ENCODE measurements at places on chromosomes 5 and 9.

GRCh38 chr9:101311758-101312420 is 72.9 kb downstream of the BAAT start:
- peak; percentile 18 for DNase-seq

- no peak for DNase-seq
These were observed 687.4 kb downstream of the PRR16 start for GRCh38 chr5:121151534-121151933.

DNA sequence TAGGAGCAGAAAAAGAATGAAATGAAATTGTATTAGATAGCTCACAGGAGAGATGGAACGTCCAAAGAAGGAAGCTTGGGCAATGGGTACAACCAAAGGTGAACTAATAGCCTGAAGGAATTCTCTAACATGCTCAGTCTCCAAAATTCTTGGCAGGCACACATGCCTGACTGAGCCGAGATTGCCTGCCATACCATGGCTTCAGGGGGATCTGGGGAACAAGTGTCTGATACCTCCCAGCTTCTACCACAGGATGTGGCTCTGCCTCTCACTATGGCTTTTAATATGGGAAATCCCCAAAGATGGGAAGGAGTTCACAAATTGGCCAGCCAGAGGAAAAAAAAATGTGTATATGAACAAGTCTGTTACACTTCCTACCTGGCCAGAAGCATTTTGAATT is 3.6 kb upstream of the PALM2AKAP2 start:
- DNase-seq = no peak

DNA sequence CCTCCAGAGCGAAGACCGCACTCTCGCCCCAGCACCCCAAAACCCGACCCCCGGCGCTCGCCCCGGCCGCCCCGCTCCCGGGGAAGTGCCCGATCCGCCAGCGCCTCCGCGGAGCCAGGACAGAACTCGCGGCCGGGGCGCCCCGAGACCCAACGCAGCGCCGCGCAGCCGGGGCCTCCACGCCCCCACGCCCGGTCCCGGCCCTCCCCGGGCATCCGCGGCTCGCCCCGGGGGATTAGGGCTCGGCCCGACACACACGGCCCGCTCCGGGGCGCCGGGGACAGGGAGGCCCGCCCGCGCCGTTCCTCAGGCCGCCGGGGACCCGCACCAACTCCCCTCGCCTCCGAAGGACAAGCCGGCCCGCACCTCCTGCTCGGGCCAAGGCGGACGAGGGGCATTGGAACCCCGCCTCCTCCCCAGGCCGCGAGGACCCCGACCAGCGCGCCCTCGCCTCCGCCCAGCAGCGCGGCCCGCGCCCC is 544 bp downstream of the FNBP1 start:
- DNase-seq = peak; percentile 37

DNA sequence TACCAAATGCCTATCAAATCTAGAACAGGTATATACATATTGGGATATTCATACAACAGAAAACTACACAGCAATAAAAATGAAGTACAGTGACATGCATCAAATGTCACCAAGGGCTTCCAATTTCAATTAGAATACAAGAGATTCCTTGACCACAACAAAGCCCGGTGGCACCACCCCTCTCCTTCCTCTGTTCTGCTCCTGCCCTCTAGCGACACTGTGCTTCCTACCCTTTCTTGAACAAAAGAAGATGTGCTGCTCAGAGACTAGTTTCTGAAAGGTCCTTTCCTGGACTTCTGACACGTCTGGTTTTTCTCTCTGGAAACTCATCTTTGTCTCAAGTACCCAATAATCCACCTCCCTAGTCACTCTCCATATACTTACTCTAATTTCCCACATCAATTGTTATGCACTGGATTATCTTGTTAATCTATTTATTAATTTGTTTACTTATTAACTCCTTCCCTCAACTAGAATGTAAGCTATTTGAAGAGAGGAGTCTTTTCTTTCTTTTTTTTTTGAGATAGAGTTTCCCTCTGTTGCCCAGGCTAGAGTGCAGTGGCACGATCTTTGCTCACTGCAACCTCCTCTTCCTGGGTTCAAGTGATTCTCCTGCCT is 70.4 kb upstream of the CTSV start:
- DNase-seq = peak; percentile 48

DNA sequence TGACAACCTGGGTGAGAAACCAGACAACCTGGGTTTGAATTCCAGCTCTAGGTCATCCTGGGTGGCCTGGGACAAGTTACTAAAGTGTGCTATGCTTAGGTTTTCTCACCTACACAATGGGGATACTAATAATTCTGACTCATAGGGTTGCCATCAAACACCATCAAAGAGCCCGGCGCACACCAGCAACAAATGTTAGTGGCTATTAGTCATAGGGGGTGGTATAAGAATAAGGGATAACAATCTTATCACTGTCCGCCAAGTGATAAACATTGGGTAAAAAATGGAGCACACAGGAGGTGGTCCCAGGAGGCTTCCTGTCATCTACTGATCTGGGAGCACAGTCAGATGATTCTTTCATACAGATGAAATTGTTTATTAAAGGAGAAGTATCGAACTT is 61.4 kb upstream of the AFAP1L1 start:
- no peak for DNase-seq

DNA sequence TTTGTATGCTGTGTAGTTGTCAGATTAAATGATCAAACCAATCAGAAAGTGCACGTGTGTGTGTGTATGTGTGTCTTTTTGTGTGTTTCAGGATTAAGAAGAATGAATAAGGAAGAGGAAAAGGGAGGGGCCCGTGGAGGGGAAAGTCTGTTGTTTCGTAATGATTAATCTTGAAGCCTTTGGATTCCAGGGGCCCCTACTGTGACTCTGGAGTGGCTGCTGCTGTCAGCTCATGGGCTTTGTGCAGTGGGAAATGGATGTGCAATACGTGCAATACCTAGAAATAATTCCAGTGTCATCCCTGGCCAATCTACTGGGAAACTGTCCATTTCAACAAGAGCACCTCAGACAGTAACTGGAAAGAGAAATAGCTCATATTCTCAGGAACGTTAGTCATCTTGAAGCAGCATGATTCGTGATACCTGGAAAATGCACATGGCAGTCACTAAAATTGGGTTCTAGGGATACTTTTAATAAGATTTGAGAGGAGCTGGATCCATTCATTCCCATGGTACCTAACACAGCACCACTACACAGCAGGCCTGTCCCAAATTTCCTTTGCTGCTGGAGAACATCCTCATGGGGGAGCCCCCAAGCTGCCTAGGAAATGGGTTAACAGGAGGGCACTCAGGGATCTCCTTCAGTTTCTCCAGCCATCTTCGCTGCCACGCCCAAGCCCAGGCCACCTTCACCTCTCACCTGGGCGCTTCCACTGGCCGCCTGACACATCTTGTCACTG is 186.3 kb downstream of the NR3C1 start:
- no peak for DNase-seq

DNA sequence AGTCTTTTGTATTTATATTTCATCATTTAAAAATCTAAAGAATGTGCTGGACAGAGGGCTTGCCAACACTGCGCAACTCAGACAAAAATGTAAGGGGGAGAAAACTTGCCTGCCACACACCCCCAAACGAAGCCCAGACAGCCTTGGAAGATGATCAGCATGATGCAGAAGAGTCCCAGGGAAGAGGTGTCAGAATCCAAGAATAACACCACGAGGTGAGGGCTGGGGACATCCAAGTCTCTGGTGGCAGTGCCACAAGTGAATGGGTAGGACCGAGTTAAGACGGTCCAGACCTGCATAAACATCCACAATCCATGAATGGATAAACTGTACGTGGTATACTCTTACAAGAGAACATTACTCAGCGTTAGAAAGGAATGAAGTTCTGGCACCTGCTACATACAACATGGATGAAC is 10.4 kb downstream of the EPB41L4B start:
- DNase-seq = no peak

GRCh38 chr9:125579030-125579932 is 127.7 kb downstream of the MAPKAP1 start:
- DNase-seq = no peak

DNA sequence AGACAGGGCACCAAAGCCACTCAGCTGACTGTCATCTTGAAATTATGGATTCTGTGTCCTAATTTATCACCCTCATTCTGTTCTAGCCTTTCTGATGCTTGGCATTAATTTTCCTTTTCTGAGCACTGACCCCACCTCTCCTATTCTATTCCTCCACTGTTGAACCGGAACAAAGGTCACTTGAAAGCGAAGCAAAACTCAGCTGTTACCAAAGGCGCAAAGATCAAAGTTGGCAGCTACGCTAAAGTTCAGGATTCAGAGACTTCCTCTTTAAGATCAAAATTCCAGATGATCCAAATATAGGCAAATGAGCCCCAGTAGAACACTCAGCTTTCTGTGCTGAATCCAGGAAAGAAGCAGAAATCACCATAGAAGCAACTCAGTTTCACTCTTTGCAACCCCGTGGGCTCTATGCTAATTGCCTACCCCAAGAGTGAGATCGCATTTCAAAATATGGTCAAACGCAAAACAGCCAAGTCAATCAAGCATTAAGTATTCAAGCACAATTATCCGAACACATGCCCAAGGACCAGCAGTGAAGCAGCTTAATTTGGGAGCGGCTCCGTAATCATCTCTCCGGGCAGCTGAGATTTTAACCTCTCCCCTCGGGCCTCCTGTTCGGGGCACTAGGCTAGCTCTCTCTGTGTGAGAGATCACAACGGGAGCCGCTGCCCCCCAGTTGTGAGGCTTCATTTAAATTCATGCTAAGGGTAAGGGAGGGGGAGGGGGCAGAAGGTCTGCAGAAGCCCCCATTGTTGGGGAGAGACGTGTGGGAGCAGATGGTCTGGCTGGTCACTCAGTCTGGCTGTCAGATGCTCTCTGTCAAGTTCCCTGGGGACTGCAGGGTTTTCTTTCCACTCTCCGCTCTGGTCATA is 288.6 kb downstream of the ELAVL2 start:
- DNase-seq = no peak

GRCh38 chr5:39194466-39195136 is 24.8 kb downstream of the FYB1 start:
- no peak for DNase-seq

- no peak for DNase-seq
These were observed 519 bp downstream of the ZER1 start for GRCh38 chr9:128771094-128771721.

DNA sequence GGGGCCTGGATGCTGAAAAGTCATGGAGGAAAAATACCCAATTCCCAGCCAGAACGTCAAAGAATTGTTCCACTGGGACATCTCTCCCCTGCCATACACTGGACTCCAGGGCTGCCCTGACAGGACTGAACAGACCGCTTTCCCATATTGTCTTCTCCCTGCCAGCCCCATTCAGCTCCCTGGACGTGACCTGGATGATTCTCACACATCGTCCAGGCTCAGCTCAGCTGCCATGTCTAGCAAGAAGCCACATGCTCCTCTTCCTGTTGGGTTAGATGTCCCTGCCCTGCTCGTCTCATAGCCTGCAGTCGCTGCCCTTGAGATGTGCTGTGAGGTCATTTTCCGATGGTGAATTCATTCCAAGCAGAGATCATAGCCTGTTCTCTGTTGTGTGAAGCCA is 37.4 kb downstream of the FOXI1 start:
- no peak for DNase-seq

Data from stimulated activated CD4-positive, alpha-beta T cell treated with anti-CD3 and anti-CD28 coated beads, Interleukin-4, amount 100 ng/mL, for 24 hours (primary cell).